ENCODE measurements at places on chromosomes 12 and 14. TPM values are rescaled to one million over a fixed set of nuclear protein-coding genes. Genes with fewer than 3 reads are reported as not detected.

- DNase-seq = no peak
Measured at GRCh38 chr14:72679536-72680151, 214.3 kb downstream of the DPF3 start.

GRCh38 chr12:31118347-31119191, 44.9 kb downstream of the DDX11 start:
- peak; percentile 35 for DNase-seq

GRCh38 chr12:87121896-87122295, 865.7 kb upstream of the MGAT4C start:
- no peak for DNase-seq

- peak; percentile 35 for DNase-seq
Measured at GRCh38 chr12:69739287-69740191, 879 bp downstream of the RAB3IP start.

DNA sequence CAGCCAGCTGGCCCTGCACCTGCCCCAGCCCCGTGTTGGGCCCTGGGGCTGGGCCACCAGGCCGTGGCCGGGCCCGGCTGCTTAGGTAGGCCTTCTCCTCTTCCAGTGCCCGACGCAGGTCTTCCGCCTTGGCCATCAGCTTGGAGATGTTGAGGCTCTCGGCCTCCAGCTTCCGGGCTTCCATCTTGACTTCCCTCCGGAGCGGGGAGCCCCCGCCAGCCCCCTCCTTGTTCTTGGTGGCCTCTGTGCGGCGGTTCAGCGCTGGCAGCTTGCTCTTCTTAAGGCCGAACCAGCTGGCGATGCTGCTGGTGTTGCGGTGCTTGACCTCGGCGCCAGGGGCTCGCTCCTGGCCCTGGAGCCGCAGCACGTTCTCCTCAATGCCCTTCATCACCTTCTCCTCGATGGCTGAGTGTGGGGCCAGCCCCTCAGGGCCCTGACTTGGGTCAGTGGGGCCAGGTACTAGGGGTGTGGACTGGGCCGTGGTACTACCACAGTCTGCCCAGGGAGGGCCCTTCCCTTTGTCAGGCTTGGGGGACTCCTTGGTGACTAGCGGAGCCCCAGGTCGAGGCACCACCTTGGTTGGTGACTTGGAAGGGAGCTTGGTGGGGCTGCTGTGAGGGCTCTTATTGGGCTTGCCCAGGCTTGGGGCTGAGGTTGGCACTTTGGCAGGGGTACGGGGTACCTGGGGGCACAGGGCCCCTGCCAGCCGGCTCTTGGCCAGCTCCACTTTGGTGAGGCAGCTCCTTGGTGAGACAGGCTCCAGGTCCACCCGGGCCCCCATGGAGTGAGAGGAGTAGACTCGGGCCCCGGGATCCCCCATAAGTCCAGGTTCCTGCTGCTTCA, 33.2 kb downstream of the NCKAP5L start:
- no peak for DNase-seq

GRCh38 chr12:77571768-77572167, 258.9 kb upstream of the NAV3 start:
- no peak for DNase-seq

DNA sequence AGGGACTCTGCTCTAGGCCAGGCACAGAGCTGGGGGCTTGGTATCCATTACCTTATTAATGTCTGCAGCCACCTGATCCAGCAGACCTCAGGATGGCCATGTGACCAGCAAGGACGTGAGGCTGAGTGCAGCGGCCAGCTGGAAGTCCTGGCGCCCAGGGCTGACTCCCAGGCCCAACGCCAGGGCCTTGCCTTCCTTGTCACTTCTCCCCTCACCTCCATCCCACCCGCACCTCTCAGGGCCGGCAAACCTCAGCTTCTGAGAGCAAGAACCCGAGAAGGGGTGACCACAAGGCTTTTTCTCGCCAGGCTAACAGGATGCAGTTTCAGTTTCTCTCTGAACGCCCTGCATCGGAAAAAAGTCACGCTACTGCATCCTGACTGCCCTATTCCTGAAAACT, 15.4 kb downstream of the RAB35 start:
- no peak for DNase-seq

GRCh38 chr12:123998991-123999359, 26.0 kb downstream of the ZNF664 start:
- no peak for DNase-seq

DNA sequence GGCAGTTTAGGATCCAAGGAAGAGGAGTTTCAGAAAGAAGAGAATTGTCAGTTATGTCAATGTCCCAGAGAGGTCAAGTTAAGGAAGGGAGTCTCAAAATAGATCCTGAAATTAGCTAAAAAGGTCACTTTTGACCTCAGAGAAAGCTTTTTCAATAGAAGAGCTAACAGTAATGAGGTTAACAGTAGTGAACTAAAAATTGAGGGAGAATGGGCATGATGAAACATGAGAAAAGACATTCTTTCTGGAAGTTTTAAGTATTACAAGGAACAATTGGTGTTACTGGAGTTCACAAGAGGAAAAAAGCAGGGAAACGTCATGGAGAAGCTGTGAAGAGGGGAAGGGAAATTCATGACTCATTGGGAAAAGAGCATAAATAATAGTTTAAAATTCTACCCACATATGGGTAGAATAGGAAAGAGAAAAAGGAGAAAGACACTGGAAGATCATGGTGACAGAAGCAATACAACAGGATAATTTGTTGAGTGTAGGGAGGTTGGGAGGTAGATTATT, 381.2 kb upstream of the FAR2 start:
- no peak for DNase-seq

- DNase-seq = no peak
Measured at GRCh38 chr12:57777367-57777766, 5.0 kb downstream of the EEF1AKMT3 start.

DNA sequence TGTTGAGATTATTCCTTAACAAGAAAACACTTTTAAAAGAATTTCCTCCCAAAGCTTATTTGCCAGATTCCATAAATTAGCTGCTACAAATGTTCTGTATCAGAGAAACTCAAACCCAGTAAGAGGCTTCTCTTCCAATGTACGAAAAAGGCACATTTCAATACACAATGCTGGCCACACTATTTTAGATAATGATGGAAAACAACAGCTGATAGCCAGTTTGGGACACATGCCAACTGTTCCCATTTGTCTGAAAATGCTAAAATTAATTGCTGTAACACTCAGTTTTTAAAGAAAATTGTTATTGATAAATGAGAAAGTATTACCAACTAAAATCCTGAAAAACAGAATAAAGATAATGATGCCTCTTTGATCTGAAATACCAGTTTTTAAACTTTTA, 4.4 kb downstream of the CFL2 start:
- no peak for DNase-seq

DNA sequence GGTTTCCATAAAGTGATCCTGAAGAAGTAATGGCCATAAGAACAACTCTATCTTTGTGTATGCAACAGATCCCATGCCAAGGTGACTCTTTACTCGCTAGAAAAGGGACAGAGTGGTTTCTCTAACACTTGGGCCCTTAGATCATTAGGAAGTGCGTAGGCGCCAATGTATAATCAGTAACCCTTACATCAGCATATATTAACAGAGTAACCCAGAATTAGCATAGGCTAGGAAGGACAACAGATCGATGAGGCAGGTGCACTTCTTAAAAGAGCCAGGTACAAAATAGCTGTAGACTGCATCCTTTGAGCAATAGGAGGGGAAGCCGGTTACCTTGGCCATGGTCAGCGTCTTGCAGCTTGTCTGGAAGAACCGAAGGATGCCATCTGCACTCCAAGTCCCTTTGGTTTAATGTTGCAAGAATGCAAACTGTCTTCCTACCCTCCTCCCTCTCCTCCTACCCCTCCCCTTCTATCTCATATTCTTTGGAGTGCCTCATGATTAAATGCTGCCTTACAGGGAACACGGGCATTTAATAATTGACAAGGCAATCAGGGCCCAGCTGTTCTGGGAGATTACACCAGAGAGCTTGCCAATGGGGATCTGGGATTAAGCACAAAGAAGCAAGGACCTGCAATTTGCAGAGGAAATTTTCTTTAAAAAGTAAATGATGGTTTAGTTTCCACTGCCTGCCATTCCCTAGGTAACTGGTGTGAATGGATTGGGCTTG, 8.0 kb downstream of the GSG1 start:
- no peak for DNase-seq

NFATC4 gene
- 66.8 TPM for polyA plus RNA-seq

TRIM9 gene
- 2.5 TPM for polyA plus RNA-seq

AKAP5 gene
- 9.1 TPM for polyA plus RNA-seq

TAS2R8 gene
- polyA plus RNA-seq = not detected

NCOR2 gene
- 97.3 TPM for polyA plus RNA-seq

CYP27B1 gene
- polyA plus RNA-seq = 1.00 TPM

GUCY2C gene
- polyA plus RNA-seq = 0.38 TPM

Data from right renal pelvis (tissue), 4 donors.